Neuronal stem cell (in vitro differentiated cells): ENCODE measurements at places on chromosomes 5 and 9.

GRCh38 chr9:113155911-113156588 is 5.2 kb downstream of the SLC31A2 start:
- no peak for DNase-seq

- DNase-seq: no peak
Measured at GRCh38 chr5:115579747-115580173, 22.5 kb downstream of the TICAM2 start.

GRCh38 chr9:98691890-98692289 is 16.8 kb downstream of the GABBR2 start:
- DNase-seq: no peak

GRCh38 chr9:107584186-107584585 is 94.6 kb upstream of the KLF4 start:
- no peak for DNase-seq

GRCh38 chr9:97479496-97480159 is 21.8 kb upstream of the TMOD1 start:
- no peak for DNase-seq

DNA sequence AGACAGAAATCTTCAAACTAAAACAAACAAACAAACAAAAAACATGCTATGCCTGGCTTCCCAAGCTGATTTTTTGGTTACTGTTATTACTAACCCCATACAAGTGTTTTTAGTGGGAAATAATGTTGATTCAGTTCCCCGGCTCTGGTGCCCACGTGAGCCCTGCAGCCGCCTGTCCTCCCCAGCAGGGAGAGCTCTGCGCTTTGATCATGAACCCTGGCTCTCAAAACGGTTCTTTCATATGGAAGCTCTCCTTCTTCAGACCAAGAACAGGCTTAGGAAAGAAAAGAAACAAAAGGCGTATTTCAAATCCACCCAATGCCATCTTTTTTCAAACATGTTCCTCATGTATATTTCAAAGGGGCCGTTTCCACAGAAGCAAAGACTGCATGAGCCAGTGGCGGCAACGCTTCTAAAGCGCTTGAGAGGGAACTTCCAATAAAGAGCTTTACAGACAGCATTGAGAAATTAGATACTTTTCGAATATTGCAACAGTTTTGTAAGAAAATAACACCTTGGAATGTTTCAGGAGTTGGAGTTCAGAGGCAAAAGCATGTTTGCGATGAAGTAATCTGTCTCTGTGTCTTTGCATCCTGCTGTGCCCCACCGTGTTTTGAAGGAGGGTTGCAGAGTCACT is 74.8 kb downstream of the ICE1 start:
- DNase-seq: peak; percentile 15

DNA sequence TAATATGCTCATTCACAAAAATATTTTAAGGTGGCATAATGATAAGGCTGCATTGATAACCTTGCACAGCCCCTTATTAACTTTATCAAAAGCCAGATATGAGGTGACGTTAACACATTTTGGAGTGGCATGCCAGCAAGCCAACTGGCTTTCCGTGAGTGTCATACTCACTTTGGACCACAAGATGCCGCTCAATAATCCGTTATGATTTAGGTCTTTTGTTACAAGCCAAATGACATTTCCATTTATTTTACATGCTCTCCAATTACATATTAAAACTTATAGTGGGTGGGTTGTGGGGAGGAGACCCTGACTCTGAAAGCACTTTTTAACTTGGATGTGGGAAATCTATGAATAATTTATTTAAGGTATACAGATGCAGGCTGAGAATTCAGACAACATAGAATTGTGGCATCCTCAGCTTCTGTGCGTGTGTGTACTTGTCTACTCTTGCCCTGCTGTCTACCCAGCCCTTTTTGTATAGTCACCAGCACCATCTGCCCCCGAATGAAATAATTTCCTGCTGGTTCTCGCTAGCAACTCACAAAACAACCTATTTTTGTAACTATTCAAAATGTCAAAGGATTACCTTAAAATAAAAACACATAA is 305.1 kb downstream of the PSAT1 start:
- DNase-seq: peak; percentile 42

DNA sequence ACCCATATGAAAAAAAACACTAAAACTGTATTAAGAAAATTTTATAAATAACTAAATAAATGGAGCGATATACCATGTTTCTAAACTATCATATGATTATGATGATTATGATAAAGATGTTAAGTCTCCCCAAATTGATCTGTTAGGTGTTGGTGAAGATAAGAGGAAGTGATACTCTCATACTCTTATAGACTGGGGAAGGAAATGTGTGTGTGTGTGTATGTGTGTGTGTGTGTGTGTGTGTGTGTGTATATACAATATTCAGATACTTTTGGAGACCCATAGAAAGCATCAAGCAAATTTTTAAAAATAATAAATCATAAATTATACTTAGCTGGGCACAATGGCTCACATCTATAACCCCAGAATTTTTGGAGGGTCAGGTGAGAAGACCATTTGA is 62.9 kb downstream of the TMEM232 start:
- no peak for DNase-seq
